ENCODE measurements at places on chromosomes 16 and 17. TPM values are rescaled to one million over a fixed set of nuclear protein-coding genes. Genes with fewer than 3 reads are reported as not detected.

GRCh38 chr17:54177606-54178308 lies 355.0 kb downstream of the KIF2B start:
- no peak for DNase-seq

DNA sequence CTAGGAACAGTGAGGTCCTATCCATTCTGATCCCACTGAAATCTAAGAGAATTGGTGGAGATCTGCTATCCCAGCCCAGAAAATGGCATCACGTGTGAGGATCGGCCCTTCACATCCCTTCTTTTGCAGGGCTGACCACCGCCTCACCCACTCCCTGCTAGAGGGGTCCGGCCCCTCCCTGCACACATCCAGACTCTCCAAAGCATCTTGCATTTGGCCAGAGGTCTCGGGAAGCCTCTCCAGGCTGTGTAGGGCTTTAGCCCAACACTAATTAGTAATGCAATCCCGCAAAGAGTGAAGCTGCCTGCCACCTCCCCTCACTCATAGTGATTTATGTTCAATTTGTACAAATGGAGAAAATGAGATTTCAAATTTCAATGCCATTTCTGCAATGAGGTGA lies 434.4 kb upstream of the ZFHX3 start:
- DNase-seq: no peak

DNA sequence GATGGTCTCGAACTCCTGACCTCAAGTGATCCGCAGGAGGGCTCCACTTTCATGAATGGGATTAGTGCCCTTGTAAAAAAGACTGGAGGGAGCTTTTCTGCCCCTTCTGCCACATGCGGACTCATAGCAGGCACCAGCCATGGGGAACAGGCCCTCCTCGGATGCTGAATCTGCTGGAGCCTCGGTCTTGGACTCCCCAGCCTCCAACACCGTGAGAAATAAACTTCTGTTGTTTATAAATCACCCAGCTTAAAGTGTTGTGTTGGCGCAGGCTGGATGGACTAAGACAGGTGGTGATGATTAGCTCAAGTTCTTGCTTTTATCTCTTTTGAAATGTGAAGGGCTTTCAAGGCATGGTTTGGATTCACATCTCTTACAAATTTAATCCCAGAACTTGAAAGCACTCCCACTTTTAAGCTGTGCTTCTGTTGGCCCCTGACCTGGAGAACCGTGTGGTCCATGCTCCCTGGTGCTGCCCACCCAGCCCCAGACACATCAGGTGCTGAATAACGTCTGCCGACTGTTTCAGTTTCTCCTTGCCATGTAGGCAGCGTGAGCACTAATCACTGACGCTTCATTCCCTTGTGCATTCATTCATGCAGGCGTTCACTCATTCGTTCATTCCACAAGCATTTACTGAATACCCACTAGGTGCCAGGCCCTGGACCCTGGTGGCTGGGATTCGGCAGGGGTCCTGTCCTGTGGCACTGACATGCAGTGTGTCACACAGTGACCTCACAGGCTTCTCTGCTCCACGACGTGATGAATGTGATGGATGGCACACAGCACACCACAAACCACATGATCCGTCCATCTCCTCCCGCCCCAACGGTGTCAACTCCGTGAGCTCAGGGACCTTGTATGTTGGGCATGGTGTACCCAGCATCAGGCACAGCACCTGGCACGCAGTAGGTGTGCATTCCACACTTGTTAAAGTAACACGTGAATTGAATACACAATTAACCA lies 8.9 kb downstream of the CIBAR2 start:
- DNase-seq: peak; percentile 48

GRCh38 chr16:8194794-8195193 lies 395.5 kb downstream of the TMEM114 start:
- DNase-seq: no peak

DNA sequence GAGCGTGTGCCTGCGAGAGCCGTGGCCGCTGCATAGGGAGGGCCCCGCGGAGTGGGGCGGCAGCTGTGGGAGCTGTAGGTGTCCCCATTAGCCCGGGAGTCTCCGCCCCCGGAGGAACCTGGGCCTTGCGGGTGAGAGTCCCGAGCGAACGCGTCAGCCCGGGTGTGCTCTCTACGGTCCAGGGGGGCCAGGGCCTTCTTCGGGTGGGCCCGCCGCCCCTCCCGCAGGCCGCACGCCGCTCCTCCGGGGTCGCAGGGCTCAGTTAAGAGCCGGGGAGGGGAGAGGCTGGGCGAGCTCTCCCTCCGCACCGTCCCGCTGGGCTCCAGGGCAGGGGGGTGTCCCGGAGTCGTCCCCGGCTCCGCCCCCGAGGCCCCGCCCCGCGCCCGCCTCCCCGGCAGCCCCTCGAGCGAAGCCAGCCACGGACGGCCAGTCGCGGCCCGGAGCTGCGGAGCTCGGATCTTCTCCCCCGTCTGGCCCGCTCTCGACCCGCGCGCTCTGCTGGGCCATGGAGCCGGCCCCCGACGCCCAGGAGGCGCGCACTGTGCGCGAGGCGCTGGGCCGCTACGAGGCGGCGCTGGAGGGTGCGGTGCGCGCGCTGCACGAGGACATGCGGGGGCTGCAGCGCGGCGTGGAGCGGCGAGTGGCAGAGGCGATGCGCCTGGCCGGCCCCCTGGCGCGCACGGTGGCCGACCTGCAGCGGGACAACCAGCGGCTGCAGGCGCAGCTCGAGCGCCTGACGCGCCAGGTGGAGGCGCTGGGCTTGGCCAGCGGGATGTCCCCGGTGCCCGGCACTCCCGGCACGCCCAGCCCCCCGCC lies at the start of gene SMTNL2:
Gene SMTNL2, plus strand, starts transcription at position 429 of the 816 bp plus-strand sequence. Its CDS starts 77 bp downstream, at position 506.
- no peak for DNase-seq

Gene KRTAP9-2
- total RNA-seq: not detected

Gene EPN2
- 85.5 TPM for total RNA-seq

Gene SYNRG
- 32.2 TPM for total RNA-seq

Gene FGF11
- 11.7 TPM for total RNA-seq

All from Right ventricle myocardium inferior (tissue), 1 donor.